Suppressor macrophage treated with lipopolysaccharide for 4 hours (primary cell): ENCODE measurements at places on chromosomes 7 and 10.
A peak's percentile ranks its signal among the peaks of the same experiment; 100 is the strongest.

GRCh38 chr7:96061844-96062243, 260.1 kb downstream of the SLC25A13 start:
- DNase-seq: no peak

DNA sequence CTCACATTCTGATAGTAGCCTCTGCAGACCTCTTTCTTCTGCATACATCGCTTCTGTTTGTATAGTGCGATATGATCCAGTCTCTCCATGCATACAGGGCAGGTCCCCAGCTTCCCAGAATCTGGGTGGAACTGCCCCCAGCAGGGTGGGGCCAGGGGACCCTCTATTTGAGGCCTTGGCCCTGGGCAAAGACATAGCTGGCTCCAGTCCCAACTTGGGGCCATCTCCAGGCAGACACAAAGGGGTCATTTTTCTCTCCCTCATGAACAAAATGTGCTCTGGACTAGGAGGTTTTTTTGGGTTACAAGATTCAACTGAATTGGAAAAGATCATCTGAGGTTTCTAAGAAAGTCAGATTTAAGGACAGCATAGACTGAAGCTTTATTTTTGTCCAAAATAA, 21.1 kb upstream of the HSPA12A start:
- DNase-seq: no peak

DNA sequence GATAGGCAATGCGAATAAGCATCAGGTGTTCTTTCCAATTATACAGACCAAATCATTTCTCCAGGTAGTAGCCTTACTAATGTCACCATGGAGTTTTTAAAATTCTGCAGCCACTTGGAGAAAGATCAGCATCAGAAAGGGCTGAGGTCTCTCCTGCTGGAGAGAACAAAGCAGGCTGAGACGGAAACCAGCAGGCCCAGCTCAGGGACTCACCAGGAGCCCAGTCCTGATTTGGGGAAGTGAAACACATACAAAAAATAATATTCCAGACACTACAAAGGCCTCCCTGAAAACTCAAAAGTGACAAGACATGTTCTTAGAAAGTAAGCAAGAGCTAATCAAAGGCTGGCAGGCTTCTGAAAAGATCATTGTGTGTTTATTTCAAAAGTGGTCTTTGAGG, 207.1 kb upstream of the GHITM start:
- DNase-seq: no peak

DNA sequence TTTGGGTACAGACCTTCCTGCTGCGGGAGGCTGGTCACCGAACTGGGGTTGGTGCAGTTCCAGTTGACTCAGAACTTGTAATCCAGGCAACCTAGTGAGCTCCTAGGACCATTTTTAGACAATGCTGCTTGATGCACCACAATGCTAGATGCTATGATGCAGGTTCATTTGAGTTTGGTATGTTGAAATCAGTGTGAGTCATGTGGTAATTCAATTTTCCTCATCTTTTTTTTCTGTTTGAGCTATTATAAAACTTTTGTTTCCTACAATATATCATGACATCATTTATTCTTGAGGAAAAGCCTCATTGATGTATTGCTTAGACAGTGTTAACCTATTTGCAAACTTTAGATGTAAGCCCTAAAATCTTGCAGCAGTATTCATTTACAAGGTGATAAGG, 40.9 kb upstream of the MTPN start:
- DNase-seq: no peak

DNA sequence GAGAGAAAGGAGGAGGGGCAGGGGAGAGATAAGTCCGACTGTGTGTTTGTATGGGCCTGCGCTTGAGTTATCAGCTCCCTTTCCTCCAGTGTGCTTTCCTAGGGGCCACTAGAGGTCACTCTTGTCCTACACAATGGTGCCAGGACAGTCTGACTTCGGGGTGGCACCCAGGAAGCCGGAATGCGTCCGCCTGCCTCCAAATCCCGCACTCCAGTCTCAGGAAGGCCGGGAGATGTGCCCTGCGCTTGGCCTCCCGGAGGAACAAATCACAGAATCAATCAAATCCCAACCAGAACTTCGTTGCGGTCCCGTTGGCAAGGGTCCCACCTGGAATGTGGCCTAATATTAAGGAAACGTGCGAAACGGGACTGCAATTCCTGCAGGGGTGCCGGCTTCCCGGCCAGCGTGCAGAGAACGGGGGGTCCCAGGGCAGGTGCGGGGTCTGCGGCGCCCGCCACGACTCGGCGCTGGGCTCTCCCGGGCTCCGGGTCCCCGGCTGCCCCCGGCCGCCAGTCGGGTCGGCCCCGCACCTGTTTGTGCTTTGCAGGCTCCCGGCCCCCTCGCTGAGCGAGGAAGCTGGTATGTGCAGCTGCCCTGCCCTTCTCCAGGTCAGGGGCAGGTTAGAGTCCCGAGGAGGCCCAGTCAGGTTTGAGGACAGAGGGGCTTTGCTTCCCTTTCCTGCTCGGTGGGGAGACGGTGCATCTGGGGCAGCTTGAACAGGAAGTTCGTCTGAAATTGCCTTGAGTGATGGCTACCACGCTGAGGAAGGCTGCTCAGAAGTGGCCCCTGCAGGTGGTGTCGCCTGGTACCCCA, 21.0 kb upstream of the HPS1 start:
- peak; percentile 89 for DNase-seq

- no peak for DNase-seq
Observed at GRCh38 chr7:133836666-133837065, 290.5 kb upstream of the LRGUK start.

GRCh38 chr10:98299341-98299740, 31.3 kb upstream of the LOXL4 start:
- no peak for DNase-seq

- DNase-seq: no peak
Observed at GRCh38 chr7:100023526-100023925, 8.1 kb downstream of the ZKSCAN1 start.

DNA sequence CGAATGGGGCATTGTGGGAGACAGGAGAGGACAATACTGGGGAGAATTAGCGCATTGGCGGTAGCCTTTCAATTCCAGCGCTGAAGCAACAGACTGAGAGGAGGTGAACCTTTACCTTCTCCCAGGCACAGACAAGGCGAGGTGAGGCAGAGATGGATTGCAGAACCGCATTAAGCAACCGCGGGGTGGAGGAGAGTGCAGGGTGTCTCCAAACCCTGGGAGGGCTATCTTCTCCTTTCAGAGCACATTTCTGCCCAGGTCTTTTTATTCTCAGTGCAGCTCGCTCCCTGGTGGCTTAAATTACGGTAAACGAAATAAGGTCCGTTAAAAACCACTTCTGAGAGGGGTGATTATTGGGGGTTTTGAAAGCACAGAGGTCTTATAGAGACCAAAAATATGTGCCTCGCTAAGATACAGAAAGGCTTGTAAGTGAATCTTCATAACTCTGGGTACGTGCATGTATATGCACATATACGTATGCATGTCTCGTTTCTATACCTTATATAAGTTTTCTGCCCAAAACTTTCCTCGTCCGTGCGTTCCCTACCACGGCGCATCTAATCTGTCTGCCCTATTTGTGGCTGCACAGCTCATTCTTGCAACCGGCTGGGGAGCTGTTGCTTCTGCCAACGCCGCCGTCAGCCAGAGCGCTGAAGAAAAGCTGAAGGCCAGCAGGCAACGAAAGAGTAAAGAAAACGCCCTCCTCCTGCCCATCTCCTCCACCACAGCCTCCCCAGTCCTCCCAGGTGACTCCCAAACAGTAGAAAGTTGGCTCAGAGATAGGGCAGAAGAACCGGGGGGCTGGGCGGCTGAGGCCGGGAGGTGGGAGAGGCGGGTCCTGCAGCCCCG, 895 bp upstream of the ZNF804B start:
- DNase-seq: no peak

DNA sequence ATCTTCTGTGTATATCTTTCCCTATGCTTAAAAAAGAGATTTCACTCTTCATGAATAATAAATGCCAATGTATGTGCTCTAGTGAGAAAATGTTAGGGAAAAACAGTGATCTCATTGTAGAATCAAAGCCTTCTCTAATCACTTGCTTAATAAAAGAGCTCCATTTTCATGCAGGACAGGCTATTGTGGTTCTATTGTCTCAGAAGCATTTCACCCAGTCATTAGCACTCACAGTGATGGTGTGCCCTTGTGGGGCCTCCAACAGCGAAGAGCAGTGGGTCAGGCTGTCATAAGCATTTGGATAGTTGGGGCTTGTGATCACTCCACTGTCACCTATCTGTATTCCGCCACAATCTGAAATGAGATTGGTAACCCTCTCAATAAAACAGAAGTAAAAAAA, 83.9 kb upstream of the RSU1 start:
- DNase-seq: no peak
